Activated naive CD8-positive, alpha-beta T cell treated with anti-CD3 and anti-CD28 coated beads for 36 hours (primary cell): ENCODE measurements at places on chromosomes 3 and 15.

DNA sequence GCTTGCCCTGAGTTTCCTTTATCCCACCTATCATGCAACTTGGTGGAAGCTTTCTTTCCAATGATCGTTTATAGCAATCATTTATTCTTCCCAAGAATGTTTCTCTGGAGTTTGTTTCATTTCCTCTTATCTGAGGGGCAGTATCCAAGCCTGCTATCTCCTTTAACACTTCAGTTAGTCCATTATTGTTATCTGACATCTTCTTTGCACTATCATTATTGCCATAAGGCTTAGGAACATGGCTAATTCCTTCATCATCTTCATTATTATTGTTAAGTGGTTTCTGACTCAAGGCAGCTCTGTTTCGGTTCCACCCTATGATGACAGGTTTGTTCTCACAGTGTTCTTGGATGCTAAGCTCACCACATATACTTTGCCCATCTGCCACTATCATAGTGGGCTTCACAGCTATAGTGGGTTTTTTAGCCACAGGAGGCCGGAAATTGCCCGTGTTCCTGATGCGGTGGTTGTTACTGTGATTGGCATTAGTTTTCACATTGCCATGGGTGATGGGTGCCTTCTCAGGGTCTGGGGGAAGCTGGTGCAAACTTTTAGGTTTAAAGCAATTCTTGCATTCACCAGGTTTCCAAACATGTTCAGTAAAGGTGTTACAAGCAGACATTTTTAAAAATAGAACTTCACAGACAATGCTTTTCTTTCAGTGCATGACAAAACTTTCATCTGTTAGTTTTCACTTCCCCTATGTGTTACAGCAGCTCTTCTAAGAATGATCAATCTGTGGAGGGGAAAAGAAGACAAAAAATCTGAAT is 110.6 kb upstream of the TSPAN3 start:
- peak overlapping the region; percentile 12 for H3K4me3 ChIP-seq
- no peaks in the 10 kb centered on the region for H3K27me3 ChIP-seq
- peak; percentile 20 for DNase-seq
- peaks cover 23% of the 10 kb centered on the region for H3K36me3 ChIP-seq
- peaks cover 56% of the 10 kb centered on the region for H3K4me1 ChIP-seq
- H3K27ac ChIP-seq, result peak overlapping the region; percentile 82

DNA sequence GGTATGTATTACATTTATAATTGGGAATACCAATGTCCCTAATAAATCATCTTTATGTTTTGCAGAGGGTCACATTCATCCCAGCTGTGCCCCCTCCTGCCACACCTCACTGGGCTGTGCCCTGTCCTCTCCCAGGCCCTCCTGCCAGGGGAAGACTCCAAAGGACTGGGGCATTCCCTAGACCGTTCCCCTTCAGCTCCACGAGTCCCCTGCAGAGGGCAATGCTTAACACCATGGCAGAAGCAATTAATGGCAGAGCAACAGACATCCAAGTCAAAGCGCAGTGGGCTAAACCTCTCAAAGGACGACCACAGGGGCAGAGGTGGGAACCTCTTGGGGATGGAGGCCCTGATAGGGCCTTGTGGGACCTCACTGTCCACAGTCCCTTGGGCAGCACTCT is 71.3 kb upstream of the SEC13 start:
- H3K36me3 ChIP-seq, result peaks cover 1% of the 10 kb centered on the region
- H3K27ac ChIP-seq, result no peak overlapping the region
- no peak for DNase-seq
- peaks cover 17% of the 10 kb centered on the region for H3K4me1 ChIP-seq

DNA sequence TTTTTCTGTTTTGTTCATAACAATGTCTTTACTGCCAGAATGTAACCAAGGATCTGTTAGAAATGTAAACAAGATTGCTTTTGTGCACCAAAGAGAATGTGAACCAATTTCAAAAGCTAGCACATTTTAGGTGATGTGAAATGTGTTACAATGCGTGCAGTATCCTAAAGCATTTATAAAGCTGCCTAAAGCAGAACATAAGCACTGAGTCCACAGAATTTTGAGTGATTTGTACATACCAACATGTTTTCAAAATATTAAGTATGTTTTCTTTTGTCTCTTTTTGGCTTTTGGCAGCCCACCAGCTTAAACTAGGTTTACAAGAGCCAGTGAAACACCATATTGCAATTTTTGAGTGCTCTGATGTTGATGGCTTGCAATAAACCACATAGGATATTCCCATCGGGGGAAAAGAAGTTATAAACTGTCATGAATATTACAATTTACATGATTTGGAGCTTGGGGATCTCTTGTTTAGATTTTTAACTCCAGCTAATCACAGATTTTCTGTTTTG is 364.0 kb downstream of the ZIC1 start:
- no peak overlapping the region for H3K4me3 ChIP-seq
- H3K36me3 ChIP-seq, result no peaks in the 10 kb centered on the region
- DNase-seq, result no peak
- no peaks in the 10 kb centered on the region for H3K4me1 ChIP-seq
- H3K27me3 ChIP-seq, result no peaks in the 10 kb centered on the region

- DNase-seq, result no peak
- no peak overlapping the region for H3K27ac ChIP-seq
- peaks cover 23% of the 10 kb centered on the region for H3K36me3 ChIP-seq
- peaks cover 7% of the 10 kb centered on the region for H3K27me3 ChIP-seq
- H3K4me1 ChIP-seq, result peaks cover 67% of the 10 kb centered on the region
- no peak overlapping the region for H3K4me3 ChIP-seq
Measured at GRCh38 chr15:60480888-60481287, 1.9 kb upstream of the ICE2 start.

- H3K27me3 ChIP-seq, result no peaks in the 10 kb centered on the region
- no peak overlapping the region for H3K27ac ChIP-seq
- no peak for DNase-seq
- peaks cover 20% of the 10 kb centered on the region for H3K4me1 ChIP-seq
- H3K4me3 ChIP-seq, result no peak overlapping the region
Measured at GRCh38 chr3:53171827-53172505, 11.0 kb downstream of the PRKCD start.

GRCh38 chr15:46461416-46461815 is 826.6 kb downstream of the SQOR start:
- H3K27me3 ChIP-seq, result no peaks in the 10 kb centered on the region
- H3K4me3 ChIP-seq, result no peak overlapping the region
- H3K4me1 ChIP-seq, result no peaks in the 10 kb centered on the region

DNA sequence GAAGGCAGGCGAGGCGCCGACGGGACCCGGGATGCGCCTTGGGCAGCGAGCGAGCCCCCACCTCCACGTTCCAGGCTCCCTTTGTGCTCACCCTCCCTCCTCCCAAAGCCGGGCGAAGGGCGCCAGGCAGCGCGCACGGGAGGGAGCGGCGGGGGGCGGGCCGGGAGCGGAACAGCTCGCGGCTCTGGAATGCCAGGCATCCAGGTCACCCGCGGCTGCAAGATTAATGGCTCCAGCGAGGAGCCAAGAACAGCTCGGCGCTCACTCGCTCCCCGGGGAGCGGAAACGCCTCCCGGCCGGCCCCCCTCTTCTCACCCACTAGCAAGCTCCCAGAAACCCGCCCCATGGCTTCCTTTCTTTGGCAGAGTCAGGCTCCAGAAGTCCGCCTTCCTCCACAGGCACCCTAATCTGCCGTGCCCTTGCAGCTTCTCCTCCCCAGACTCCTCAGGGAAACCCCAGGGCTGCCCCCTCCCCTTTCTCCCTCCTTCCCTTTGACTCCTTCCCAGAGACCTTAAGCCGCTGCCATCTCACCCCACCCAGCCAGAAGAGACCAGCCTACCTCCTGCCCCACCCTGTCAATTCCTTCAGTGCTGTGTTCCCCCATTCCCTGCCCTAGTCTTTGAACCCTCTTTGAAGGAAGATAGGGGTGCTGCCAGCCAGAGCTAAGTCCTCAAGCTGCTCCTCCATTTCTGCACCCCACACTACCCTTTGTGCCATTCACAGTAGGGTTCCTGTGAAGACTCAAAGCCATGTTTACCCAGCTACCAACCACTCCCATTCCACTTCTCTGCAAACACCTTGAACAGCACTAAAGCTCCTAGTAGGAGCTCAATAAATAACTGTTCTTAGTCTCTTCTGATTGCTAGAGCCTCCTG is 9.9 kb downstream of the AMOTL2 start:
- H3K4me3 ChIP-seq, result peak overlapping the region; percentile 58
- peaks cover 15% of the 10 kb centered on the region for H3K4me1 ChIP-seq
- no peak overlapping the region for H3K27ac ChIP-seq

GRCh38 chr3:173371848-173372487 is 25.6 kb upstream of the NLGN1 start:
- no peak overlapping the region for H3K27ac ChIP-seq
- no peaks in the 10 kb centered on the region for H3K27me3 ChIP-seq
- no peaks in the 10 kb centered on the region for H3K36me3 ChIP-seq
- H3K4me1 ChIP-seq, result no peaks in the 10 kb centered on the region
- DNase-seq, result no peak

DNA sequence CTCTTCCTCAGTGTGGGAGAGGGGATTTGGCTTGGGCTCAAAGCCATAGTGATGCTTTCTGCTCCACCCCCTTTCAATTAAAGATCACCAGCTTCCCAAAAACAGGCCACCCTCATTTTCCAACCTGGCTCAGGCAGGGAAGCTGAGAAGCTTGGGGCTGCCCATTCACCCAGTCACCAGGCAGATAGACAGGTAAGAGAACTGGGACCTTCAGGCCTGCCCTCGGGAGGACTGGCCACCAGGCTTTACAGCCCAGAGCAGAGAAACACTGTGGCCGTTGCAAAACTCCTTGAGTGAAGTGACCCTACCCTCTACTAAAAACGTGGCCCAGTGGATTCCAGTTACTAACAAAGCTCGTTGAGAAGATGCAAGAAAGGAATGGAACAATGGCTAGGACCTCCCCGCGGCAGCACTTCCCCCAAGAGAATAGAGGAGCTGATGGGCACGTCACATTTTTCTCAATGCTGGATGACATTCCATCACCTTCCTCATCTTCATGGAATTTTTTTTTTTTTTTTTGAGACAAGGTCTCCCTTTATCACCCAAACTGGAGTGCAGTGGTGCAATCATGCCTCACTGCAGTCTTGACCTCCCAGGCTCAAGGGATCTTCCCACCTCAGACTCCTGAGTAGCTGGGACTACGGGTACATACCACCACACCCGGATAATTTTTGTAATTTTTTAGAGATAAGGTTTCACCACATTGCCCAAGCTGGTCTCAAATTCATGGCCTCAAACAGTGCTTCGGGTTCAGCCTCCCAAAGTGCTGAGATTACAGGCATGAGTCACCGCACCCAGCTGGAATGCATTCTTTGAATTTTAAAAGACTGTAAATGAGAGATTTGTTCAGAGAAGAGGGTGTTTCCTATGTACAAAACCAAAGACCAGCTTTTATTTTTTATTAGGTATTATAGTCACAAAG is 37.9 kb downstream of the LIPC start:
- H3K4me1 ChIP-seq, result peaks cover 80% of the 10 kb centered on the region
- DNase-seq, result no peak
- H3K27me3 ChIP-seq, result no peaks in the 10 kb centered on the region
- peaks cover 41% of the 10 kb centered on the region for H3K36me3 ChIP-seq
- H3K4me3 ChIP-seq, result peak overlapping the region; percentile 18
- H3K27ac ChIP-seq, result peak overlapping the region; percentile 38

DNA sequence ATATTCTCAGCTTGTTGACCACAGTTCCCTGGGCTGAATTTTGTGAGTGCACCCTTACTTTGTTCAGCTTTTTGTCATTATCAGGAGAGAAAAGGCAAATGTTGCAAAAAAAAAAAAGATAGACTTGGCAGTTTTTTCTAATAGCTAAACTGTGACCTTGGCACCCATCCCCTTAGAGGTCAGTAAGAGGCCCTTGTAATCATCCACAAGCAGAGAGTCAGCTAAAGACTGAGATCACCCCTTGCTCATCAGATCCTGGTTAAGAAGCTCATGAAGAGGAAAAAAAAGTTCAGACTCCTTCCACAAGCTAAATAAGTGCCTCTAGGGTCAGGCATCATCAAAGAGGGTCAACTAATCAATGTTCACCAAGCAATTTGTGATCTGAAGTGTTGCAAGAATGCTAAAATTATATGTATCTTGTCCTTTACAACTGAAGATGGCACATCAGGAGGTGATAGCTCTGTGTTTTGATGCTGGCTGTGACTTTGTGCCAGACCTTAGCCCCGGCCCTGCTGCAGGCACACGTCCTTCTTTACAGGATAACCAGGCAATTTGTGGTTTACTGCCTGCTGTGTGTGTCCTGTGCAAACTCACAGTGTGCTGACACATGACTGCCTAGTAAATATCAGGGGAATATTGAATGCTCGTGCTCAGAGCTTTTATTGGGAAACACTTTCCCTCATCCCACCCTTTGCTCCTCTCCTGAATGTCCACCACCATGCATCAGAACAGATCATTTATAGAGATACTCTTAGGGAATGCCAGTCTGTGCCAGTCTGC is 262.9 kb downstream of the IL5RA start:
- H3K27ac ChIP-seq, result no peak overlapping the region
- H3K27me3 ChIP-seq, result peaks cover 9% of the 10 kb centered on the region
- no peaks in the 10 kb centered on the region for H3K36me3 ChIP-seq
- H3K4me3 ChIP-seq, result no peak overlapping the region
